ENCODE measurements at places on chromosomes 12 and 14.
A peak's percentile ranks its signal among the peaks of the same experiment; 100 is the strongest.

DNA sequence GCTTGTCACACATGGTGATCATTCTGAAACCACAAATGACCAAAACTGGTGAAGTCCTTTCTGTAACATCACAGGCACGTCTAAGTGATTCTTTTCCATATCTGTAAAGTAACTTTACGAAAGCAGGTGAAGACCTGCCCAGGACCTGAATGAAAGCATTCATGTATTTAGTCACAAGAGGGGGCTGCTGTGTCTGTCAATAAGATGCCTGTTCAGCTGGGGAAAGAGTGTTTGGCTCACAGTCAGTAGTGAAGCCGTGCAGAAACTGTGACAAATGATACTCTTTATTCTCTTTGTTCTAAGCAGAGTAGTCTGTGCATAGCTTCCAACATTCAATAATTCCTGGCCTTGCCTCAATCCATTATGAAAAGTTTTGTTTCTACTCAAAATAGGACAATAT, 373.5 kb upstream of the OR4E1 start:
- peak; percentile 60 for DNase-seq

- DNase-seq, result no peak
Observed at GRCh38 chr14:74347795-74348100, 523 bp upstream of the VRTN start.

GRCh38 chr12:15037091-15037687, 64.3 kb downstream of the PDE6H start:
- DNase-seq, result no peak

DNA sequence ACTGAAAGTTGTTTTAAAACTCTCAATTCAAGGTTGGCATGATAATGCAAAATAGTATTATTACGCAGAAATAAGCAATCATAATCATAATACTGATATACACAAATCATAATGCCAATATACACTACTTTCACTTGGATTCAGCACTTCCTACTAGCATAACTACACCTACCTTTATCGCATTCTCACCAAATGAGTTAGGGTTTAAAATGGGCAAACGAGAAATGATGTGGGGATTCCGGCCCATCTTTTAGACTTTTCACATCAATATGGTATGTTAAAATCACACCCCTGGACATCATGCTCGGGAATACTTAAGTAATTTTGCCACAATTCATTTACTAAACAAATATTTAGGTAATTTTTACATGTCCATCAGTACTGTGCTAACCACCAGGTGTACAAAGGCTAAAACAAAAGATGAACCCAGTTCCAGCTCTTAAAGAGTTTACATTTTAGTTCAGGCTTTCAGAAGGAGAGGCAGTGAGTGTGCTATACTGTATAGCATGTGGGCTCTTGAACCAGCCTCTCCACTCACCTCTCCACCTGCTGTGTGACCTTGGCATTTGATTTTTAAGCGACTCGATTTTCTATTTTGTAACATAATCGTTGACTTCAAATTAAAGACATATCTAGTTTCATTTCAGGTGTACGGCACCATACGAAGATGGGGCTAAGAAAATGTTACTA, 1.1 kb upstream of the USP15 start:
- no peak for DNase-seq

- DNase-seq, result no peak
Observed at GRCh38 chr14:93263416-93263815, 56.4 kb downstream of the UBR7 start.

- no peak for DNase-seq
Observed at GRCh38 chr14:56952766-56953473, 142.6 kb upstream of the OTX2 start.

GRCh38 chr14:65228436-65228835, 126.1 kb upstream of the MAX start:
- no peak for DNase-seq

DNA sequence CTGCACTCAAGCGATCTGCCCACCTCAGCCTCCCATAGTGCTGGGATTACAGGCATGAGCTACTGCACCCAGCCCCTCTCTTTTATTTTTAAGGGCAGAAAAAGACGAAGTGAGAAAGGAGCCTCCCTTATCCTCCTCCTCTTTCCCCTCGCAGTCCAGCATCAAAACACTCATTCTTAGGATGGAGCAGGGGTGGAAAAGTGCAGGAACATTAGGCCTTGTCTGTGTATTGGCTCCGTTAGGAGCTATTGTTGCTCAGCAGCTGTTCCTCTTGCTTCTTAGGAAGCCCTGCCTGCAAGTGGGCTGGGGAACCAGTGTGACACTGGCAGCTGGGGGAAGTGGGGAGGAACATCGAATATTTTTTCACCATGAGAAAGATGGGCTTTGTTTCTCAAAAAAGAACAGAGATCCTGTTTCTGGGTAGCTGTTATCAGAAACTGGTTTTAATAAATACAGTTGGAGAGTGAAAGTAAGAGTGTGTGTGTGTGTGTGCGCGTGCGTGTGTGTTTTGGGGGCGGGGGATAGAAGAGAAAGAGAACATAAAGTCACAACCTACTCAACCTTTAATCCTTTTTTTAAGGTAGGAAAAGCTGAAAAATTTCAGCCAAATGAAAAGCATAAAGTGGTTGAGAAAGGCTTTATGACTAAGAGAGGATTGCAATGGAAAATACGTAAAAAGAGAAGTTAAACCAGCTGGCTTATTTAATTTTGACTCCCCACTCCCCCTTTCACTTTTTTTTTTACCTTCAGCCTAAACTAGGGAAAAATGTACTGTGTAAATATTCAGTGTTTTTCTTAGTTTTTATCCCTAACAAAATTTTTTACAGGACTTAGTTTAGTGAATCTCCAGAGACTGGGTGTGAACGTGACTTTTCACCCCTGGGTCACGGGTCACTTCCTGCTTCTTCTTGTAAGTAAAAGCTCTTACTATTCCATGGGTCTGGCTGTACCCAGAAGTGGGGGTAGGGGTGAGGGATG, 197.2 kb upstream of the PLEKHG7 start:
- peak; percentile 64 for DNase-seq

GRCh38 chr14:81452341-81453133, 52.4 kb upstream of the STON2 start:
- no peak for DNase-seq

GRCh38 chr12:27616356-27617142, 79.7 kb upstream of the REP15 start:
- DNase-seq, result no peak

GRCh38 chr14:36293824-36294223, 26.6 kb downstream of the MBIP start:
- DNase-seq, result no peak

GRCh38 chr12:55717011-55718007, 1.5 kb downstream of the BLOC1S1 start:
- DNase-seq, result no peak

GRCh38 chr12:94379479-94380113, 80.1 kb downstream of the CEP83 start:
- DNase-seq, result no peak

DNA sequence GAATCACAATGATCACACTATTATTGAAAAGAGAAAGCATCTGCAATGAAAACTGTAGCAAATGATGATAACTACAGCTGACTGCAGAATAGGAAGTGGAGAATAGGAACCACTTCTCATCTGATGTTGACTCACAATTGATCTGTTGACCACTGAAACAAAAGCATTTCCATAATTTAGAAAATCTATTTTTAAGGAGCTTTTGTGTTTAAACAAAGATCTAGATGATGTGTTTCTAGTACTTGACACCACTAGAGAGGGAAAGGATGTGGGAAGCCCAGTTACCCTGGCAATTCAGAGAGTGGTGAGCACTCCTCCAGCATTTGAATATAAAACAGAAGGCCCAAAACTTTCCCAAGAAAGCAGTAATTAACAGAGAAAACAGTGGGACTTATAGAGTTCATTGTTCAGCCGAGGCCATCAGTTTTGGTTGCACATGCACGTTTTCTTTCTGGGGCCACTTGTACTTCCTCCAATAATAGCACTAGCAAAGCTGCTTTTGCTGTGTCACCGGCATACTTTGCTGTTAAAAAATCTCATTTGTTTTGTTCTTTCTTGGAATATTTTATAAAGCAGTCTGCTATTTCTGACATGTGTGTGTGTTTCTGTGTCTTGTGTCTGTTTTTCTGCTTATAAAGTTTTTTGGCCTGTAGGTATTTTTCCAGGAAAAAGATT, 76.1 kb upstream of the HECTD1 start:
- DNase-seq, result no peak

- no peak for DNase-seq
Observed at GRCh38 chr12:113039911-113040445, 16.6 kb upstream of the DTX1 start.

DNA sequence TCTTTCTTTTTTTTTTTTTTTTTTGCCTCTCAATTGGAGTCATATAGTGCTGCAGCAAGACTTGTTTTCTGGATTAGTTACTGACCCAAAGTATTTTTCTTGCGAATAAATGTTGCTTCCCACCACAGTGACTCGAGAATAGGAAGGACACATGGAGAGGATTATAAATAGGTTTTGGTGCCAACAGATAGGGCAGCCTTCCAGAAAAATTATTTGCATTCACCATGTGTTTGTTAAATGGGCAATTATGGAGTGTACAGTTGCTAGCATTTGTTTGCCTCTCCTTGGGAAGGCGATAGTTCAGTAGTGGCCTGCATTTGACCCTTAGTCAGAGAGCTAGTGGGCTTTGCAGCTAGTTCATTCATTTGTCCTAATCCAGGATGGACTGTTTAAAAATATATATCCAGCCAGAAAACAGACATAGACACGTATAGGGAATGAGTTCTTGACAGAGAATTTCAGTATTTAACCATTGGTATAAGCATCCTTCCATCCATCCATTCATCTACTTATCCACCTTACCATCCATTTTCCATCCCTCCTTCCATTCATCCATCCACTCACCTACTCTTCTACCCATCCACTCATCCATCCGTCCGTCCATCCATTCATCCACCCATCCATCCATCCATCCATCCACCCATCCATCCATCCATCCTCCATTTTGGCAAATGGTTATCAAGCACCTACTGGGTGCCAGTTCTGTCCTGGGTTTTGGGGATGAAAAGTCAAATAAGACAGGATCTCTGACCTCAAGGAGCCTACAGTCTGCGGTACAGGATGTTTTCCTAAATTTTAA, 67.5 kb downstream of the CHST11 start:
- DNase-seq, result no peak

DNA sequence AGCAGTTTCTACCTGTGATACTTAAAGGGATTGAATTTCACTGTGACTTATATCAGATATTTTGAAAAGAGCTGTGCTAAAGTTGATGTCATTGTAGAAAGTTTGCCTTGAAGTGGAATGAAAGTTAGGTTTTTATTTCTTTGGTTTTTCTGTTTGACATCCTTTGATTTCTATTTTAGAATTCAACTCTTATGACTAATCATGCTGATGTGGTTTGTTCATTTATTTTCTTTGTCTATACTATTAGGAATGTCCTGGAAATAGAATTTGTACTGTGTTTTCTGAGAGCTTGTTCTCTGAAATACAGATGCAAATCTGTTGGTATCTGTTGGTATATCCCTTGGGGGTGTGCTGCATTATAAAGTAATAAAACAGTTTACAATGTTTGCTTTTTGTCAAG, 3.3 kb downstream of the CNOT2 start:
- no peak for DNase-seq

DNA sequence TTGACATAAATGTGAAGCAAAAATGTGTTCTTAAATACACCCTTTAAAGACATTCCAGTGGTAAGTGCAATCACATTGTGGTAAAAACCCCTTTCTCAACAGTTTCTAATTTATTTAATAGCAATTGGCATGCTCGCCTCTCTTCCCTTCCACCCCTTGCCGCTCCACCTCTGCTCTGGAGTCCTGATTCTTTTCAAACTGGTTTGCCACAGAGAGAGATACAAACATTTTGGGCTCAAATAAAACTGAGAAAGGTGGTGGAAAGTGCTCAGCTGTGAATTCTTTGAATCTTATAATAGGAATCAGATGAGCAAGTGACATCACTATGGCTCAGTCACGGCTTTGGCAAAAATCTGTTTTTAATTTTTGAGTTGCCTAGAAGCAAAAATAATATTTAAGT, 993.9 kb downstream of the GALC start:
- DNase-seq, result no peak

GRCh38 chr12:39587225-39587624, 32.4 kb downstream of the ABCD2 start:
- no peak for DNase-seq

- DNase-seq, result peak; percentile 51
Observed at GRCh38 chr14:89618811-89619551, 201.9 kb upstream of the FOXN3 start.

GRCh38 chr14:80946187-80946586, 4.6 kb upstream of the CEP128 start:
- no peak for DNase-seq

- peak; percentile 76 for DNase-seq
Observed at GRCh38 chr14:91418387-91419043, 895 bp upstream of the CCDC88C start.

- DNase-seq, result no peak
Observed at GRCh38 chr14:99101855-99102461, 170.0 kb downstream of the BCL11B start.

GRCh38 chr12:95237315-95237714, 19.7 kb downstream of the VEZT start:
- DNase-seq, result no peak

DNA sequence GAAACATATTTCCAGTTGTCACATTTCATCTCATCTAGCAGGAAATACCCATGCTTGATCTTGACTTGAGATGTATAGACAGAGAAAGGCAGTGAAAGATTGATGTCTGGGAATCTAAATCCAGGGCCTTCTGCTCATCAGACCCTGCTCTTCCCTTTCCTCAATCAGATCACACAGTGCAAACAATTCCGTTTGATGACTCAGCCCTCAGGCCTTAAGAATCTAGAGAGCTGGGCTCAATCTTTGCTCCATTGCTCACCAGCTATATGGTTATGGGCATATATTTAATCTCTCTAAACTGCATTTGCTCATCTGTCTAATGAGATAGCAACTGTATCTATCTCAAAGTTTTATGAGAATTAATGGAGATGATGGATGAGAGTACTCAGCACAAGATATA, 201.8 kb upstream of the CCDC196 start:
- no peak for DNase-seq

DNA sequence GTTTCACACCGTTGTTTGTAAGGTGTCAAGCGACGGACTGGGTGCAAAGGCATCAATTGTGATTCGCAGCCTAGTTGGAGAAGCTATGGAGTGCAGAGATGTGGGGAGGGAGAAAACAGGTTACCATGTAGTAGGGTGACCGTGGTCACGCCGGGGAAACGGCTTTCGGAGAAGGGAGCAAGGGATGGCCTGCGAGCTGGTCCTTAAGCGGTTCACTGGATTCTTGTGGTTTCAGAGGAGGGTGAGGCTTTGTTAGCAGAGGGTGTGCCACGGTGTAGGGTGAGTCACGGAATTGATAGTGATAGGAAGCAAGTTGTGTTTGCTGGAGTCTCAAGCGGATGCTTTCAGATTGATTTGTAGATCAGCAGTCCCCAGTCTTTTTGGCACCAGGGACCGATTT, 2.3 kb downstream of the PIWIL1 start:
- no peak for DNase-seq
